ENCODE measurements at places on chromosomes 16 and 17.

GRCh38 chr16:3718019-3718391 lies 681 bp upstream of the TRAP1 start:
- DNase-seq: no peak

DNA sequence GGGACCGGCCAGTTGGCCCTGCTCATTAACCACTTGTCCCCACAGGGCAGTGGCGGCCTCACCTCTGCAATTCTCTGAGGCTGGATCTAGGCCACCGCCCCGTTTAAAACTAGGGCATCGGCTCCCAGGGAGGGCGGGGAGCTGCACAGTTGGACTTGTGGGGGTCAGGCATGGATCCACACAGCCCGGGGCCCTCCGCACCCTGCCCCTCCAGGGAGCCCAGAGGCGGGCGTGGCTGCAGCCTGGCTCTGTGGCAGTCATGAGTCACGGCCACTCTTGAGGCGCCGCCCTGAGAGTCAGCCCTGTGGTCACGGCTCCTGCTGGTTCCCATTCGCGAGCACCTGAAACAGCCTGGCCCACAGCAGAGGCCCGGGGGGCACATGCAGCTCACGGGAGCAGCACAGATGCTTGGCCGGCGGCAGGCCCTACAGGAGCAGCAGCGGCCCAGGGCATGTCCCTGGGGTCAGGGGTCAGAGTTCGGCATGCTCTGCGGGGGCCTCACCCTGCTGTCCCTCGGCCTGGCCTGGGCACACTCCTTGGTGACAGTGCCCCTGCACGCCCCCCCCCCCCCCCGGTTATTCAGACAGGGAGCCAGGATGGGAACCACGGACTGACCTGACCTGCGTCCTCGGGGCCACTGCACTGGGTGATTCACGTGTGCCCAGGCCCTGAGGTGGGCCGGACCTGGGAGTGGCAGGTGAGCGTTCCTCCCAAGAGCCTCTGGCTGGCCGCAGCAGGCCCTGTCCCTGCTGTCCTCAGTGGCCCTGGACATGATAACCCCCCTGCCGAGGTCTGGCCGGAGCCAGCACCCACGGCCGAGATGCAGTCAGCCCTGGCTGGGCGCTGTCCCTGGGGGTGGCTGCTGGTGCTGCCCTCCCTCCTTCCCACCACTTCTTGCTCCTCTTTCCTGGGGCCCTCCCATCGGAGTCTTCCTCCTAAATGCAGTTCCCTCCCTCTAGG lies 8.2 kb downstream of the CAPN15 start:
- DNase-seq: peak; percentile 36

GRCh38 chr16:88536971-88537751 lies 33.0 kb upstream of the ZC3H18 start:
- no peak for DNase-seq

- DNase-seq: no peak
These were observed 228.5 kb upstream of the PMFBP1 start for GRCh38 chr16:72400257-72401083.

DNA sequence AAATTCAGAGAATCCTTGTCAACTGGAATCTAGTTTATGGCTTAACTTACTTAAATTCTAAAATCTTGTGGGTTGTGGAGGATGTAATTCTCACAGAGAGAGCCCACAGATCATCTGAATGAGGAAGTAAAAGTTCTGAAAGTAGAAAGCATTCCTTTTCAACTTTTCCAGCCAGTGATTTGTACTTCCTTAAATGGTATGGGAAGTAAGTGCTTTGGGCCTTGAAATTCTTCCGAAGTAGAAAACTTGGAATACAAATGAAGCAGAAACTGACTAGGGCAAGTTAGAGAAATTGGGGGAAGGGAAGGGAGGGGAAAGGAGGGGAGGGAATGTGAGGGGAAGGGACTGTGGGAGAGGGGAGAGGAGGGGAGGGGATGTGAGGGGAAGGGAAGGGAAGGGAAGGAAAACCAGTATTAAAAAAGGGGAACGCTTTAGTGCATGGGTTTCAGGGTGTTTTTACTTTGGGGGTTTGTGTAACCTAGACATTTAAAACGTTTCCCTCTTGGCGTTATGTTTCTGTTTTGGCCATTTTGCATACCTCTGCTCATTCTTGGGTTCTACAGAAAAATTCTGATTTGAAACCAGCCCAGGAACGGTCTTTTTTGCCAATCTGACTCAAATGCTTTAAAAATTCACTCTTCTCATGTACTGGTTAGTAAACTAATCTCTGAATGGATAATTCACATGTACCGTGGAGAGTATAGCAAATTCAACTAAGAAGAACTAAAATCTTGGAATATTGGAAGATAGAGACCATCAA lies 15.5 kb upstream of the SNTB2 start:
- DNase-seq: no peak

DNA sequence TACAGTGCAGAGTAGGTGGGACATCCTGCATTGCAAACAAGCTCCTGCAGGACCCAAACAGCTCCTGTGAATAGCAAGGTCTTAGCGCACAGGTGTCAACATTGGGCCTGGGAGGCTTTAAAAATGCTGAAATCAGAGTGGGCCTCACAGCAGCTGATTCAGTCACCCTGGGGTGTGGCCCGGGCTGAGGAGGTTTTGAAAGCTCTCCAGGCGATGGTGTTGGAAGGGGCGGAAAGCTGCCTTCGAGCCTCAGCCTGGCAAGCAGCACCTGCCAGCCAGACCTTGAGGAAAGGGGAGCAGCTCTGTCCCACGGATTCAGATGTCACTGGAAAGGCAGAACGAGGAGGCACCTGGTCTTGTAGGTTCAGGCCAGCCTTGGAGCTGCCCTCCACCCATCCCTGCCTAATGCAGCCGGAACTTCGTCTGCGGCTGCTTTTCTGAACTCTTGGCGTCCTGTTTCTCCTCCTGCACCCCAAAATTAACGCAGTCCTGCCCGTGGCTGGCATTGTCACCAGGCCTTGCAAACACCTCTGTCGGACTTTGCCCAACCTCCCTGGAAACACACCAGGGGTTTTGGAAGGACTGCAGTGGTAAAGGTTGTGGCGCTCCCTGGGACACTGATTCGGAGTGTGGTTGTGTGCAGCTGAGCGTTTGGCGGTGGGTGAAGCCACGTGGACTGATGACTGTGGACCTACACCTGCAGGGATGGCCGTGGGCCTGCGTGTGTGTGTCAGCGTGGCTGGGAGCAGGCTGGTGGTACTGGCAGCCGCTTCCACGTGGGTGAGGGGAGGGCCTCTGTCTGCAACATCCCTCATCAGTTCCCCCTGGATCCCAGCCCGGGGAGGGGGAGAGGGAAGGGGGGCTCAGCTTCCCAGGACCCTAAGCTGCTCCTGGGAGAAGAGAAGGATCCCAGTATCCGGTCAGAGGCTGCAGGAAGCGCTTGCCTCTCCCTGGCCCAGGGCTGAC lies 3.4 kb downstream of the NECAB2 start:
- DNase-seq: no peak

GRCh38 chr17:35213412-35213940 lies 19.3 kb upstream of the SLC35G3 start:
- no peak for DNase-seq

GRCh38 chr17:82619211-82619610 lies 29.0 kb downstream of the WDR45B start:
- DNase-seq: no peak

DNA sequence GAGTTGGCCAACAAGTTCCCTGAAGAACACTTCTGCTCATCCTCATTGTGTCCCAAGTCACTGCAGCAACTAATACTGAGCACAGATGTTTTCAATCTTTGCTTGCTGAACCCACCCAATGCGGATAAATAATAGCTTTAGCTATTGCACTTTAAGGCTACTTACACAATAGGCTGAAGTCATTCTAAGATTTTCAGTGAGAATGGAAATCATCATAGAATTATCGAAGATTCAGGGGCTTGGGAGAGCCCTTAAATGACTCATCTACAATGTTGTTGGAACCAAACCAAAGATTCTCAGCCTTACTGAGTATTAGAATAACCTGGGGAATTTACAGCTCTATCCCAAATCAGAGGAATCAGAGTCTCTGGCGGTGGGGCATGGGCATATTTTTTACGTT lies 51.2 kb downstream of the SYCE1L start:
- DNase-seq: no peak

DNA sequence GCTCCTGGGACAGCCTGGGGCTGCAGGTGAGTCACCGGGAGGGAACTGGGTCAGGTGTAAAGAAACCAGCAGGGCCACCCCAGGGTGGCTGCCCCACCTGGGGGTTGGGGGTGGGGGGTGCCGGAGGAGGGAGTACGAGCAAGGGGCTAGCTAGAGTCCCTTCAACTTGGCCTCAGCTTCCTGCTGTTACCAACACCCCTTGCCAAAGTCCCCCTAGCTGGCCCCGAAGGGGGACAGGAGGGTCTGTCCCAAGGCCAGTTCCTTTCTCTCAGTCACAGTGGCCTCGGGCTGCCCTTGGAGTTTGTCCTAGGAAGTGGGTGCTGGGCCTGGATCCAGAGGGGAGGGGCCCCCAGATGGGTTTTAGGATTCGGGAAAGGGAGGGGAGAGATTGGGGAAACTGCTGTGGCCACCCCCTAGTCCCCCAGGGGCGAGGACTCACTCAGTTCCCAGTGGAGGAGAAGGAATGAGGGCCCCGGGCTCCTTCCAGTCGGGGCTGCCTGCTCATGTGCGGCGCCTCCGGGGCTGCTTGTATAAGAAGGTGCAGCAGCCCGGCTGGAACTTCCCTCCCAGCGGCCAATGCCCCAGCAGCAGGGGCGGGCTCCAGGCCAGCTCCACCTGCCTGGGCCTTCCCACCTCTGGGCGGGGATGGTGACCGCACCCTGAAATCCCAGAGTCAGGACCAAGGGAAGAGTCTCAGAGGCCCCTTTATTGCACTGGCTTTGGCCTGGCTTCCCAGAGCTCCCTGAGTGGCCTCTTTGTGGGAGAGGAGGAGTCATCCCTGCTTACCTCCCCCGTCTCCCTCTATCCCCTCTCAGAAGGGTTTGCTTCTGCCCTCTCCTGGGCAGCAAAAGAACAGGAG lies 7.3 kb downstream of the ARHGAP27 start:
- DNase-seq: peak; percentile 56

GRCh38 chr16:57427307-57427706 lies 19.9 kb downstream of the CIAPIN1 start:
- DNase-seq: no peak

DNA sequence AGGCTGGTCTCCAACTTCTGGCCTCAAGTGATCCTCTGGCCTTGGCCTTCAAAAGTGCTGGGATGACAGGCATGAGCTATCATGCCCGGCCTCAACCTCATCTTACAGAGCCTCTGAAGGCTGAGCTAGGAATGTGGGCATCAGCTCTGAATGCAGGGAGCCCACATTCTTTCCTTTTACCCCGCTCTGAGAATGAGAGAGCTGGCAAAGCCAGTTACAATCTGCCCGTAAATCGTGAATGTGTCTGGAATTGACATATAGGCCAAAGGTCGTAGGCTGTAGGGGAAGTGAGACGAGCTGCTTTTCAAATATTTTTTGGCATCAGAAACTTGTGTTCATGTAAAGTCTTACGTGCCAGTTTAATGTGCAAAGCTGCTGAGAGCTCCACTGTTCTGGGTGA lies 4.5 kb downstream of the TMEM238L start:
- no peak for DNase-seq

- DNase-seq: no peak
These were observed 44.7 kb upstream of the KPNB1 start for GRCh38 chr17:47605011-47605410.

GRCh38 chr16:84277244-84277823 lies 17.3 kb upstream of the WFDC1 start:
- DNase-seq: no peak

- no peak for DNase-seq
These were observed 25.7 kb downstream of the KATNB1 start for GRCh38 chr16:57761301-57761700.

DNA sequence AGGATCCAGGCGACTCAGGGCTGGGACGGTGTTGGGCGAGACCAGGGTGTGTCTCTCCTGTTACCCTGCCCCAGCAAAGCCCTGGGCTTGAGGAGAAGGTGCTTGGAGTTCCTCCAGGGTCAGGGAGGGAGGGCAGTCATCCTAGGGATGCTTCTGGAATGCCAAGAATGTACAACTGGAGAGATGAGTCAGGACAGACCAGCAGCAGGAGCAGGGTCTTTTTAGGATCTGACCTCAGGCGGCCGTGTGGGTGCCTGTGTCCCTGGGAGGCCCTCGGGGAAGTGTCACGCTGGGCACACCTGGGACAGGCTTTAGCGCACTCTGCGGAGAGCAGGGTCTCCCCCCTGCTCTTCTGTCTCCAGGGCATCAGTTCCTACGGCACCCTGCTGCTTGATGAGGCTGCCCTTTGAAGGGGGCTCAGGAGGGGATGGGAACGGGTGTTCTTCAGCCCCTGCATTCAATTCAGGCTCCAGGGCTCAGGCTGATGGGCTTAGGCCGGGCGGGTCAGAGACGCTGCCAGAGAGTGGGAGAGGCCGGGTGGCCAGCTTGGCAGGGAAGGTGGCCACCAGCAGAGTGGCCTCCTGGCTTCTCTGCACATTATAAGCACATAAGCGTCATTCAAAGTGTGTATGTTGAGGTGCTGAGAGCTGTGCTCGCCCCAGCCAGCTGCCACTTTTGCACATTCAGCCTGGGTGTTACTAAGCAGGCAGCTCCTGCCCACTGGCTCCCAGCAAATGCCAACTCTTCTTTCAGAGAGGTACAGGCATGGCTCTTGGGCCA lies 8.4 kb upstream of the MTSS2 start:
- DNase-seq: no peak

- no peak for DNase-seq
These were observed 29.8 kb upstream of the C1QL1 start for GRCh38 chr17:44997733-44998520.

DNA sequence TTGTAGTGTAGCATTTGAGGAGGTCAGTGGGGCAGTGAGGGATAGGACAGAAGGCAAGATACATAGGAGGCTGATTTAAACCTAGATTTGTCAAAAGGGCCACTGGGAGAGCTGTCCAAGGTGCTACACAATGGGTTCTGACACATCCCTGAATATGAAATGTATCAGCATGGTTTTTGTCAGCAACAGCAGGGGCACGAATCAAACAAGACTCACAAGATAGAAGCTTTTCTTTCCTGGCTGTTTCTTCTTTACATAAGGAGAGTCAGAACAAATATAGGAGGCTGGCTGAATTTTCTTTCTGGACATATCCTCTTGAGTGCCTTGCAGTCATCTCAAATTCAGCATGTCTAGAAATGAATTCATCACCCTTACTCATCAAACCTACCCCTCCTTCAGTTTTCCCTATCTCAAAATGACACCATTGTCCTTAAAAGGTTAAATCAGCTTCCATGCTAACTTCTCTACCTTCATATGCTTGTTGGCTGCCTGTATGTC lies 130.5 kb downstream of the NPIPB5 start:
- DNase-seq: no peak

GRCh38 chr16:15990902-15991301 lies 41.5 kb downstream of the ABCC1 start:
- DNase-seq: no peak

- DNase-seq: no peak
These were observed 25.5 kb upstream of the CBLN1 start for GRCh38 chr16:49307176-49307575.

DNA sequence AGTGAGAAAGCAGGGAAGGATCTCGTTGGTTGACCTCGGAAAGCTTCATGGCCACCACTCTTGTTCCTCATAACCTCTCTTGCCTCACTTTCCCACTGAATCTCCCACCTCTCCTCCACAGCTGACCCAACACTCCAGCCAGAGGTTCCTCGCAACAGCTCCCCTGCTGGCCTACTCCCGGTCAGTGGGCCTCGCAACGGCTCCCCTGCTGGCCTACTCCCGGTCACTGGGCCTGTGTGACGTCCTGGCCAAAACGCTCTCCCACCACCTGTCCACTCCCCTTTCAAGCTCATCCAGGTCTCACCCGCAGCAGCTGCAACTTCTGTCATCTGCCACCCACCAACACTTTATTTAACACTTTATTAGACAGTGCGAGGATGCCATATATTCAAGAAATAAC lies 149.1 kb downstream of the VPS53 start:
- DNase-seq: no peak

All from epithelial cell of prostate (primary cell).